ENCODE measurements at places on chromosomes 7 and 10. TPM values are rescaled to one million over a fixed set of nuclear protein-coding genes. Genes with fewer than 3 reads are reported as not detected.

DNA sequence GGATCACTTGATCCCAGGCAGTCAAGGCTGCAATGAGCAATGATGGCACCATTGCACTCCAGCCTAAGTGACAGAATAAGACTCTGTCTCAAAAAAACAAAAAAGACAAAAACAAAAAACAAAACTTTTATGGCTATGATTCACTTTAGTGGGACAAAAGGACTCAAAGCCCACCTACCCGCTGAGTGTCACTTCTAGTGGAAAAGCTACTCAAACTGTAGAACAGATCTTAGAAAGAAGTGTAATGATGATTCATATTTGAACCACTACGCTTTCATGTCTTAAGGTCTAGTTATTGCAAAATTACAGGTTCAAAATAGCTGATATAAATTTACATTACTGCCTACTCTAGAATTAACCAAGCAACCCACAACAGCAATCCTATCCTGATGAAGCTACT is 47.1 kb upstream of the OTUD1 start:
- no peak for DNase-seq

DNA sequence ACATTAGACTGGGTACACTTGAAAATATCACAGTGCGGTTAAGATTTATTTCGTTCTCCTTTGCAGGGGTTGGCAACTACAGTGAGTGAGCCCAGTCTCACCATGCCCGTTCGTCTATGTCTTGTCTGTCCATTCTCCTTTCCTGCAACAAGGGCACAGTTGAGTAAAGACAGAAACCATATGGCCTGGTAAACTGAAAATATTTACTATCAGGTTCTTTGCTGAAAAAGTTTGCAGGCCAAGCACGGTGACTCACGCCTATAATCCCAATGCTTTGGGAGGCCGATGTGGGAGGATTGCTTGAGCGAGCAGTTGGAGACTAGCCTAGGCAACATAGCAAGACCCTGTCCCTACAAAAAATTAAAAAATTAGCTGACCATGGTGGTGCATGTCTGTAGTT is 11.4 kb upstream of the KCTD7 start:
- no peak for DNase-seq

DNA sequence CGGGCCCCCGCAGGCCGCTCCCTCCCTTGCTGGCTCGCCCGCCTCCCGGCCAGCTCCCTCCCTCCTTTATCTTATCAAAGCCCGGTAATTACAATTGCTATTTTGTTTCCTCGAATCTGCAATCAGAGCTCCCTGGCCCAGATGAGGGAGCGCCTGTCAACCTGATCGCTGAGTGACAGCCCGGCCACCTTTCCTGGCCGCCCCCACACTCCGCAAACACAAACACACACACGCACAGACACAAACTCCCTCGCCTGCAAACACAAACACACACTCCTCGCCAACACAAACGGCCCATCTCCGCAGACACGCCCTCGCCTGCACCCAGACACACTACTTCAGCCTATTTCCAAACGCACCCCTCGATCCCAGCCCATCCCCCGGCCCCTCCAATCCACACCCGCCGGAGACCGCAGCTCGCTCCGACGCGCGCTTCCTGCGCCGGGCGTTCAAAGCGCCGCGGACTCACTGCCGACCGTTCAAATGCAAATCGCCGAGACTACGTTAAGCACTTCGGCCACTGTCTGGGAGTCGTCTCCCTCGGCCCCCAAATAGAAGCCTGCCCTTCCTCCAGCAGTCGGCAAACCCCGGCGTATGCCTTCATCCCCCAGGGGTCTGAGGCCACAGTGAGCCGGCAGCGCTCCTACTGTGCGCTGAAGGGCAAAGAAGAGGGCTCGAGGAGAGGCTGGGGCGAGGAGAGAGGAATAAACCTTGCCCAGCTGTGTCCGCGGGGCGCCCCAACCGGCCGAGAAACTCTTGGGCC is 3.0 kb upstream of the FGF8 start:
- no peak for DNase-seq

The PDZD8 gene
- polyA plus RNA-seq = 4.4 TPM

DNA sequence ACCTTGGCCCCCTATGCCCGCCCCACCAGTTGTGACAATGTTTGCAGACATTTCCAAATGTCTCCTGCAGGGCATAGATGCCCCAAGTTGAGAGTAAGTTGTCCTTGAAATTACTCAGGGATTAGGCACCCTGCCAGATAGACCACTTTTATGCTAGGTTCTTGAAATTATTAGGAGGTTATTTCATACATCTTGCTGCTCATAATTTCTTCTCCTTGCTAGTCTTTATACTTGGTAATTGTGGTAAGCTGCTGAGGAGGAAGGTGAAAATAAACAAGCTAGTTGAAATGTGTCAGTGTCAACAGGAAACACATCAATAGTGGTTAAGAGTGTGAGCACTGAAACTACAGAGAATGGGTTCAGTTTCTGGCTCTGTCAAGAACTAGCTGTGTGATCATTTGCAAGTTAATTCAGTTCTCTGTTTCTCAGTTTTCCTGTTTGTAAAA is 63.7 kb upstream of the AOAH start:
- DNase-seq = no peak

The PODXL gene
- 4.1 TPM for polyA plus RNA-seq

- DNase-seq = no peak
Observed at GRCh38 chr10:15370212-15370855, 755 bp downstream of the FAM171A1 start.

DNA sequence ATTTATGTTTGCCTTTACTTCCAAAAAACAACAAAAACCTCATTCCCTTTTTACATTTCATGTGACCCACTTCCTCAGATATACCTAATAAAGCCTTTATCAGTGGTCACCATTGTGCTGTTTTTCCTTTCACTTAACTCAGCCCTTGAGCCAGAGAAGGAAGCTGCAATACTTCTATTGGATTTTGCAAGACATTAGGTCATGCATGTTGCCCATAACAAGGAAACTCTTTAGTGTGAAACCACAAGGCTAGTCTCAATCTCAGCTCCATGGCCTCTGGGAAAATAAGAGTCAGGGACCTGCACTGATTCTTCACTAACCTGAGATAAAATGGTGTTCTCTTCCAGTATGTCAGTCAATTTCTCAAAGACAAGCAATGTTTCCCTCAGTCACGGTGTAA is 27.8 kb downstream of the STEAP4 start:
- DNase-seq = no peak

- DNase-seq = no peak
Observed at GRCh38 chr7:40544871-40545303, 410.1 kb downstream of the SUGCT start.

The GPER1 gene
- polyA plus RNA-seq = 3.4 TPM

The PITRM1 gene
- 159 TPM for polyA plus RNA-seq

DNA sequence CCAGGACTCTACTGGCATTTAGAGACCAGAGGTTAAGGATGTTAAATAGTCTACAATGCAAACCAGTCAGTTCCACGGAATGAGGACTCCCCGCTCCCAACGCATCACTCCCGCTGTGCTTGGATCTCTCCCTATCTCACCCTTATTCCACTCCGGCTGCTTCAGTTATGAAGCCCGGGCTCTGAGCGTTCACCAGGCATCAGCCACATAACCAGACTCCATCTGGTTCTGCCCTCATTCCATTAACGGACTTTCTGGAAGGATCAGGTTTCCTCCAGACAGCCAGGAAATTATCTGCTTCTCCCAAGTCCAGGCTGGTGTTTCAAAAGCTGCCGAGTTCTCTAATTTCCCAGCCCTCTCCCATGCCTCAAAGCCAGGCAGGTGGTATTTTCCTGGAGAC is 499.3 kb downstream of the GLRX3 start:
- DNase-seq = no peak

Measured in thymus (tissue), 14 donors.